Stimulated activated CD4-positive, alpha-beta T cell treated with anti-CD3 and anti-CD28 coated beads, Interleukin-15, amount 100 ng/mL, for 24 hours (primary cell): ENCODE measurements at places on chromosomes 7 and 10.

DNA sequence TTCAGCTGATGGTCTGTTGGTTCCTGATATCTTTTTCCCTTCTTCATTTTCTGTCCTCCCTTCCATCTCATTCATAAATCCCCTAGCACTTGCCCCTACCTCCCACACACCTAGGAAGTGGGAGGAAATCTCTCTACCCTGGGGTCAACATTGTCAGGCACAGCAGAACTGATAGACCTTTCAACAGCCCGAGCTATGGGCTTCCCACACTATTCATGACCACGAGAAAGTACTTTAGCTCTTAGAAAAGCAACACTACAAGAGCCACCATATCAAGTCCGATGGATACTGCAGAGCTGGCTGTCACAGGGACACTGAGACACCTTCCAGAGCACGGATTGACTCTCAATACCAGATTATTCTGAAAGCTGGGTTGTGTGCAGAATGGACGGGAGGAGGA lies 180.6 kb upstream of the NEBL start:
- DNase-seq, result no peak

DNA sequence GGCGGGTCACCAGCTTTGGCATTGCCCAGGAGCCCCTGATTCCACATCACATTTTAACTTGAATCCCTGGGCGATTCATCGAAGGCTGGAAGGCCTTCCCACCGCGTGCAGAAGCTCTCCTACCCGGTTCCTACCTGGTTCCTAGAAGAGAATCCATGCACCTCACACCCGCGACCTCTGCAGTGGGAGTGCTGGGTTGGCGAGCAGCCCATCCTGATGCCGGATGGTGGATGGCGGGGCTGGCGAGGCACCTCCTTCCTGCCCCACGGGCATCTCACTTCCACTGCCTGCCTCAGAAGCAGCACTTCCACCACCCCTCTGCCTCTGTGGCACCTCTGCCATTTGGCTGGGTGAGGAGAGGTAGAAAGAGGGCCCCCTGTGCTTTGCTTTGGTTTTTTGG lies 32.0 kb downstream of the NUB1 start:
- DNase-seq, result no peak

DNA sequence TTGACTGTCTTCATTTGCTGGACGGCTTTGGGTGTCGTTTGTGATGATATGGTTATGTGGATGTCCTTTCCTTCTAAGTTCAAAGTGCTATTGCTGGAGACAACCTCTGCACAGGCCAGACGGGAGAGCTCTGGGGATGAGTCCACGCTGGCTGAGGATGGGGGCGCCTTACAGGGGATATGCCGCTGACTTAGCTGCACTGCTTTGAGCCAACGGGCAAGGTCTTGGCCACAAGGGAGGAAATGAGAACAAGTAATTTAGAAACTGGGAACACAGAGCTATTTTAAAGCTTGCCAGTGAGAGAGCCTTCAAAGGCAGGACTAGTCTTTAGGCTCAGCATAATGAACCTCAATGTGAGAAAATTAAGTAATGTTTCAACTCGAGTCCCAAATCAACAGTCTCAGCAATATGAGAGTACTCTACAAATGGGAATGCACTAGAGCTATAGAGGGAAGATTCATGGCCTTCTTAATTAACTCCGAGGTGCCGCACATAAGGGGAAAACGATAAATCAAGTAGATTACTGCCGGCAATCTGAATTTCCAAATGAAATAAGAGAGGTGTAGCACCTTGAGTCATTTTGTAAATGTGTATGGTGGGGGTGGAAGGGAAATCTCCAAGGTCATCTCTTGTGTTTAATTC lies 209.3 kb downstream of the JAZF1 start:
- DNase-seq, result no peak

- DNase-seq, result no peak
These were observed 117.7 kb downstream of the ELFN1 start for GRCh38 chr7:1787681-1788235.

- DNase-seq, result no peak
These were observed 4.3 kb downstream of the ADCY1 start for GRCh38 chr7:45578467-45578866.

- DNase-seq, result no peak
These were observed 66.6 kb downstream of the COBL start for GRCh38 chr7:51249991-51250390.
